ENCODE measurements at places on chromosomes 13 and 19.

DNA sequence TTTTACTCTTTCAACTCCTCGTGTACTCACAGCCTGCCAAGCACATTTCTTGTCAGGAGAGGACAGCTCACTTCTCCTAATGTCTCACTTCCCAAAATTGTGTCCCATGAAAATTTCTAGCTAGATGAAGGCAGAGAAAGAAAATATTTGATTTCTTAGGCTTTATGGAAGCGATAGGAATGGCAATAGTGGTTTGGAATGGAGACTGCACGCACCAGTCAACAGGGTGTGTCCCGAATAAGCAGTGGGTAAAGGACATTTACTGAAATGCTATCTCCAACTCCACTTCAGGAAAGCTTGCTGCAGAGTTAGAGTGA is 321 bp upstream of the ZNF222 start:
- DNase-seq: no peak

- DNase-seq: no peak
Observed at GRCh38 chr13:79108914-79109643, 297.0 kb downstream of the RBM26 start.

GRCh38 chr19:48454150-48454730 is 1.1 kb upstream of the KCNJ14 start:
- DNase-seq: no peak

GRCh38 chr13:39225860-39226259 is 187.6 kb downstream of the NHLRC3 start:
- no peak for DNase-seq

DNA sequence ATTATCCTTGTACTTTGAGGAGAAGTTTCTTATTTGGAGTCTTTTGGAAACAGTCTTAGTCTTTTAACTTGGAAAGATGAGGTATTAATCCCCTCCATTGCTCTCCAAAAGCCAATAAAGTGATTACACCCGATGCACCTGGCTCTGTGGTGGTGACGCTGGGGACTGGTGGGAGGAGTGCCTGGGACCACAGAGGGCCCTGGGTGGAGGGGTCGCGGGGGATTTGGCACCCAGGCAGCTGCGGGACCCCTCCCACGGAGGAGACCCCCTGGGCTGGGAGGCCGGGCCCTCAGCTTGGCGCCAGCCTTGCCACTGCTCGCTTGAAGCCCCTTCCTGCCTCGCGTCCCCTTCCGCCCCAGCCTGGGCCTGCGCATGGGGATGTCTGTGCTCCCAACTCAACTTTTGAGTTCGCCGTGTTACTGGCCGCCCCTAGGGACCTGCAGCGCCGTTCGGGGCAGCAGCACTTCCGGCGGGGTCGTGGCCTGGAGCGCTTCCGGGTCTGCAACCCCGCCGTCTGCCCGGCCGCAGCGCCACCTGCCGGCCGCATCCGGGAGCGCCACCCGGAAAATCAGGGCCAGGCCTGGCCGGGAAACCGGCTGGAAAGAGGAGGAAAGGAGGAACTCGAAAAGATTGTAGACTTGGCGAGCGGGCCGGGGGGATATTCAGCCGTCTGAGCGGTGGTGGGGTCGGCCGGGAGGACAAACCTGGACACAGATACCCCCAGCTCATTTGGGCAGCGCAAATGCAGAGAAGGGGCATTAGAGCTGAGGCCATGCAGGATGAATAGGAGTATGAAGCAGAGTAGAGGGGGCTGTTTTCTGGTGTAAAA is 8.4 kb downstream of the PEAK3 start:
- DNase-seq: peak; percentile 80

DNA sequence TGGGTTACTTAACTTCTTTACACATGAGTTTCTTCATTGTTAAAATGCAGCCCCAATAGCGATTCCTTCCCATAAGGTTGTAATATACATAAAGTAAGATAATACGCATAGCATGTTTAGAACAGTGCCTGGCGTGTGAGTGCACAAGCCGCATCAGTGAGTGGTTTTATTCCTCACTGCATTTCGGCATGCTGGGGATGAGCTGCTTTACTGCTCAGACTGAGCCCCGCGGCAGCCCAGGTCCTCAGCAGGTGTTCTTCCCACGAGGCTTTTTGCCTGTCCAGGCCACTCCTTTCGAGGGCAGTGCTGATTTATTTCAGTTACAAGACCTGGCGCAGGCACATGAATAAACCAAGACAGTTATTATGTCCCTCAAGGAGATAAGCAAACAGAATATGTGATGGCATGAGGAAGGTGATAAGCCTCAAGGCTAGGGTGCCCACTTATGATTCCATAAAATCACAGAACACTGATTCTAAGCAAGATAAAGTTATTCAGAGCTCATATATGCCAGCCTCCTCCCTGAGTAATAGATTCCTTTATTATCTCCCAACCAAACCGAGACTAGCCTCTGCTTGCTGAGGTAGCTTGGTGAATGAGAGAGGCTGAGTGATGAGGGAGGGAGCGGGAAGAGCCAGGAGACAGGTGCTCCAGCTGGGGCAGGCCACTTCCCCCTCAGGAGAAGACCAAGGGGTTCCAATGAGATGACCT is 505.5 kb downstream of the DIAPH3 start:
- DNase-seq: no peak

DNA sequence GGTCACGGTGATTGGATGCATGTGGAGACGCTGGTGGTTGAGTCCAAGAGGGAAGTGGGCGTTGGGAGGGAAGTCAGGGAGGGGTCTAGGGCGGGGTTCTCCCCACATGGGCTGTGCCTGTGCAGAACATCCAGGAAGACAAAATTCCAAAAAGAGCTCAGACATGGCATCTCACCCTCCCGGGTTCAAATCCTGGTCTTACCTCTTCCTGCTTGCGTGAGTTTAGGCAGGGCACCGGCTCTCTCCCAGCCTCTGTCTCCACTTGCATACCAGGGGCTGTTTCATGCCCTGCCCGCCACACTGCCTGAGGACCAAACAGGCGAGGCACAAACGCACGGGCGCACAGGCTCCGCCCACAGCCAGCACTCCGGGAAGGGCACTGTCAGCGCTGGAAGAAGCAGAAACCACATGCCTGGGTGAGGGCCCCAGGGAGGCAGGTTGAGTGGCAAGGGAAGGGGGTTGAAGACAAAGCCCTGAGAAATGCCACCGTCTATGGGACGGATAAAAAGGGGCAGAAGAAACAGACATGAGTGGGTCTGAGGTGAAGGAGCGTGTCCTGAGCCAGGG is 123.6 kb upstream of the SOX1 start:
- DNase-seq: no peak

GRCh38 chr19:35807633-35808032 is 5.0 kb downstream of the PRODH2 start:
- DNase-seq: no peak

DNA sequence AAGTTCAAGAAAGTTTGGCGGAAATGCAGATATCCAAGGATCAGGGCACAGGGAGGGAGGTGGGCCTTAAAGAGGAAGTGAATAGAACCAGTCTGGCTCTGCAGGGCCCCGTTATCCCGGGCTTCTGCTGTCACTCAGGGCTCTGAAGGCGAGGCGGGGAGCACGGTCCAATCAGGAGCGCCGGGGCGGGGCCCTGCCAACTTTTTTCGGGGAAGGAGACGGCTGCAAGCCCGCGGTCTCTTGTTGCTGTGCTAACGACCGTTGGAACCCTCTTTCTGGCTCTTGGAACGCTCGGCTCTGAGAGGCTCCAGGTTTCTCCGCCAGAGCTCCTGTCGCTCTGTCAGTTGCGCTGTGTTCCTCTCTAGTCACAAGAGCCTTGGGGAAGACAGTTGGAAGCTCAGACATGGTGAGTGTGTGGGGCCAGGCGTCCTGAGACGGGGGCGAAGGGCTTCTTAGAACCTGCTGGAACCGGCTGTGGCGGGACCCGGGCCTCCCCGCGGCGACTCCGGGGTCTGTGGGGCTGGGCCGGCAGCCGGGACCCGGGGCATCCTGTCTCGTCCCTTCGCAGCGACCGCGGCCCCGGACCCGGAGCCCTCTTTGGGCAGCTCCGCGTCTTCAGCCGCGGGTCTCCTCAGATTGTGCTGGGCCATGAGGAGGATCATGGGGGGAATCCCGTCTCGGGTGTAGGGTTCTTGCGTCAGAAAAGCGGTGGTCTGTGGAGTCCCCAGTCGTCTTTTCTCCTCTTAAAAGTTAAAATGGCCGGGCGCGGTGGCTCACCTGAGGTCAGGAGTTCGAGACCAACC is 27.7 kb downstream of the ZNF844 start:
- peak; percentile 89 for DNase-seq

- DNase-seq: no peak
Observed at GRCh38 chr13:77349365-77349764, 22.5 kb upstream of the MYCBP2 start.

GRCh38 chr13:67343777-67344176 is 113.6 kb upstream of the PCDH9 start:
- no peak for DNase-seq

- DNase-seq: no peak
Observed at GRCh38 chr13:92896842-92897241, 329.8 kb upstream of the GPC6 start.

DNA sequence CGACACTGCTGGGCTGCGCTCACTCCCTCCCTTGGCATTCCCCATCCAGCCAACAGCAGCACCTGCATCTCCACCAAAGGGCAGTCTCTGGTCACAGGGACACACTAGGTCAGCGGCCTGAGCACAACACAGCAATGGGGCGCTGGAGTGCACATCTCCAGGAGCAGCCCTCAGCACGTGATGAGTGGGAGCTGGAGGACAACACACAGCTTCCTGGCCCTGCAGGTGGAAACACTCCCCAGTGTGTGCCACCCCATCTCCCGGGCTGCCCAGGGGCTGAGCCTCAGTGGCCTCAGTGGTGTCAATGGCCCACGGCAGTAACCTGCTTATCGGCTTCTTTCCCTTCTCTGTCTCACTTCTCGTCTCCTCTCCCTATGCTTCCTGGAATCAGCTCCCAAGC is 96.8 kb upstream of the VSTM2B start:
- no peak for DNase-seq

- no peak for DNase-seq
Observed at GRCh38 chr19:7908078-7908699, 4.5 kb downstream of the MAP2K7 start.

GRCh38 chr19:35693835-35694599 is 10.3 kb upstream of the ZBTB32 start:
- peak; percentile 39 for DNase-seq

DNA sequence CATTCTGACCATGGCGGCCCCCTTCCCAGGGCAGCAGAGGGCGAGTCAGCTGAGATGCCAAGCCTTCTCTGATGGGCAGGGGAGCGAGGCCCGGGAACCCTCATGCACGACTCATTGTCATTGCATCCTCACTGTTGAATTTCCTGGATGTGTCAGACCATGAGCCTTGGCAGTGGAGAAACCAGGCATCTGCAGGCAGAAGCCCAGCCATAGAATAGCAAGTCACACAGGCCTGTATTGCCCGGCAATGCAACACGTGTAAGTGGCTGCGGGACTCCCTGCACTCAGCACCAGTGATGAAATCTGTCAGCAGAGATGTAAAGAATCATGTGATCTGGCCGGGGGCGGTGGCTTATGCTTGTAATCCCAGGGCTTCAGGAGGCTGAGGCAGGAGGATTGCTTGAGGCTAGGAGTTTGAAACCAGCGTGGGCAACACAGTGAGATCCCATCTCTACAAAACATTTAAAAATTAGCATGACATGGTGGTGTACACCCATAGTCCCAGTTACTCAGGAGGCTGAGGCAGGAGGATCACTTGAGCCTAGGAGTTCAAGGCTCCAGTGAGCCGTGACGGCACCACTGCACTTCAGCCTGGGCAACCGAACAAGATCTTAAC is 199.7 kb downstream of the KATNAL1 start:
- DNase-seq: no peak

DNA sequence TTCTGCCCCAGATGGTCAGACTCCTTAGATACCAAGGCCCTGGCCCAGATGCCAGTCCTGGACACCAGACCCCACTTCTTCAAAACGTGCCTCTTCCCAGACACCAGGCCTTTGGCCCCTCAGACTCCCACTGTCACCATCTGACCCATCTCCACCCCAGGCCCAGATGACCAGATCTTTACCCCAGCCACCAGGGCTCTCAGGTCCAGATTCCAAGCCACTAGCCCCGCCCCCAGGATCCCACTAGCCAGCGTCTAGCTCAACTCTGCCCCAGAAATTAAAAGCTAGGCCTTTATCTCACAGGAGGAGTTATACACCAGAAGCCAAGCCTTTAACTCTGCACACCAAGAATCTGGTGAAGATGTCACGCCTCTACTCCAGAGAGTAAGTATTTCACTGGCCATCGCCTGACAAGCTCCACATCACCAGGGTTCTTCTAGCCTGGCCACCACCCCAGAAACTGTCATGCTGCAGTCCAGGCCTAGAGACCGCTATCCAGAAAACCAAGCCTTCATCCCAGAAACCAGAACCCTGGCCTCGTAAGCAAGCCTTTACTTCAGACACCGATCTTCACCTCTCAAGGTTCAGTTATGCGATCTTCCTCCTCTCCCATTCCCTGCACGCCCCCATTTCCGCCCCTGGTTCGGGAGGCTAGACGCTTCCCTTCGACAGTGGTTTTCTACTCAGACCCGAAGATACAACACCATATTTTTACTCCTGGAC is 595 bp downstream of the XAB2 start:
- no peak for DNase-seq

DNA sequence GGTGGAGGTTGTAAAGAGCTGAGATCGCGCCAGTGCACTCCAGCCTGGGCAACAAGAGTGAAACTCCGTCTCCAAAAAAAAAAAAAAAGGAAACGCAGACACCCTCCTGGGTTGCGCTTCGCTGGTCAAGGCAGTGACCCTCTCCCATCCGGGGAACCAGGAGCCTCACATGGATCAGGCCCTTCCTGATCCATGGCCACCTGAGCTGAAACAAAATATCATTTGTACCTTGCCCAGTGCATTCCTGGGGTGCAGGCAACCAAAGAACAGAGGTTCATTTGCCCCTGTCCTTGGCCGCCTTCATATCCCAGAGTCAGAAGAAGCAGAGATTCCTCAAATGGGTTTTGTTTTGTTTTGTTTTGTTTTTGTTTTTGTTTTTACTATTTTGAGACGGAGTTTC is 8.0 kb upstream of the LSM4 start:
- no peak for DNase-seq

GRCh38 chr19:46954993-46955812 is 64.4 kb upstream of the NPAS1 start:
- no peak for DNase-seq

- no peak for DNase-seq
Observed at GRCh38 chr19:30386551-30387143, 14.5 kb downstream of the ZNF536 start.

DNA sequence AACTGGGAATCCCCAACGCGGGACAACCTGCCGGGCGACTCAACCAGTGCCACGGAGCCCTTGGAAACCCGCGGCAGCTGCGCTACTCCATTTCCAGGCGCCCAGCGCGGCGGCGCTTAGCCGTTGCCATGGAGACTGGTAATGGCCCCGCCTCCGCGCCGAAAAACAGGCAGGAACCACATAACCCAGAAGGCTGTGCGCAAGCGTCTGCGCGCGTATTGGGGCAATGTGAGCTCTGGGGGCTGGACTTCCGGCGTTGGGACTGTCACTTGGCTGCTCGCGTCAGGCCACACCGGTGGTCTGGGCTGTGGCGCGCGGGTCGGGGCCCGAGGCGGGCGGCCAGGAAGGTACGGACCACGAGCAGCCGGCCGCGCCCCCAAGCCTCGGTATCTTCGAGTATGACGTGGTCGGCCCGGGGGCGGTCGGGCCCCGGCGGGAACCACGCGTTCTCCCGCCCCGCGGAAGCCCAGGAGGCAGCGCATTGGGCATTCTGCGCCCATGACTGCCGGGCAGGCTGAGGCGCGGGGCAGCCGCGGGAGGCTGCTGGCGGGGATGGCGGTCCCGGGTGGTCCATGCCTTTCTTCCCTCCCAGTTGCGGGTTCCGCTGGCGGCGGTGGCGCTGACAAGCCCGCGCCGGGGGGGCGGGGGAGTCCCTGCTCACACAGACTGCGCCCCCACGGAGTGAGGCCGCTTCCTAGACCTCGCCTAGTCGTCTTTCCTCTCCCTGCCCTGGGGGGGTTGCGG is at the start of gene ZNF324B:
Gene ZNF324B, plus strand, starts transcription at position 265 of the 744 bp plus-strand sequence. CDS start 2,080 bp downstream, outside the sequence.
- DNase-seq: peak; percentile 94
